ENCODE measurements at places on chromosomes 13 and 19.

GRCh38 chr19:39352381-39353255, 10.4 kb downstream of the SAMD4B start:
- no peak for DNase-seq

DNA sequence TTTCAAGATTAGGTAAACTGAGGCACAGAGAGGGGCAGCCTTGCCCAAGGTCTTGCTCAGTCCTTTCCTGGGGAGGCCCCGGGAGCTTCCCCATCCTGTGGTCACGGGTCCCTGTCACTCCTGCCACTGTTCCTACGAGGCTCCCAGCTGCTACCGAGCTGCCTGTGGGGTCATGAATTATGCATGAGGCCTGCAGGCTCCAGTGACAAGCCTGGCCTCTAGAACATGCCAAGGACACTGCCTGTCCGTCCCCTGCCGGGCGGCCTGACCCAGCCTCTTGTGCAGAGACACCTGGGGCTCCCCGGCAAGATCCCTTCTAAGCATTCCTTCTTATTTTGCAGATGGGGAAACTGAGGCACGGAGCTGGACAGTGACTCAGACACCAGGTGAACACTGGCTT, 2.7 kb downstream of the FCHO1 start:
- DNase-seq = no peak

GRCh38 chr19:38402623-38402966, 298 bp upstream of the FAM98C start:
- no peak for DNase-seq

DNA sequence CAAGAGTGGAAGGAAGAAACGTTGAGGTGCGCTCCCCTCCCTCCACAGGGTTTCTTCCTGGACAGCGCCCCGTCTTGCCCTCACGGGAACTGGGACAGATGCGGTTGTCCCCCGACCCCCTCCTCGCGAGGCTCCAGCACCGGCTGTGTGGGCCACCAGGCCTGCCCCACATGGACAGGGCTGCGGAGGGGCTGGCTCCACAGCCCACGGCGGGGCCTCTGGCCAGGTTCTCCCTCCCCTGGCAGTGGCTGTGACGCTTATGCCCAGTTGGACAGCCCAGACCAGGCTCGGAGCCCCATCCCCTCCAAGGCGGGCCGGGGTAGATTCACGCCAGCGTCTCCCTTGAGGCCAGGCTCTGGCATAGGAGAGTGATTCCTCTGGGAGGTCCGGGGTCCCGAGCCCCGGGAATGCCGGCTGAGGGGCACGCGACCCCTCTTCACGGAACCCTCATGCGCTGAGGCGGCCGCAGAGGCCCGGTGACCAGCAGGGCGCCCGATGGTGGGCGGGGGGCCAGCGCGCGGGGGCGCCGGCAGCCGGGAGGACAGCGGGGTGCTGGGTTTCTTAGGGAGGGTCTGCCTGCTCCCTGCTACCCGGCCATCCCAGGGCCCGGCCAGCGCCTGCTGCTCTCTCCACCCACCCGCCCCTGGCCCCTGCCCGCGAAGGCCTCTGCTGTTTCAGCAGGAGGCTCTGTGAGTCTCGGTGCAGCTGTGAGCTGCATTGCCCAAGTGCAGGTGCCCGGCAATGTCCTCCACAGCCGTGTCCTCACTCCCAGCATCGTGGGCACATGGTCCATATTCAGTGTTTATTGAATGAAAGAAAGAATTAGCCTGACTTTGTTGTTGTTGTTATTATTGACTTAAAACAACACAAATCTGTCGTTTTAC, 20.3 kb upstream of the GAS6 start:
- DNase-seq = no peak

DNA sequence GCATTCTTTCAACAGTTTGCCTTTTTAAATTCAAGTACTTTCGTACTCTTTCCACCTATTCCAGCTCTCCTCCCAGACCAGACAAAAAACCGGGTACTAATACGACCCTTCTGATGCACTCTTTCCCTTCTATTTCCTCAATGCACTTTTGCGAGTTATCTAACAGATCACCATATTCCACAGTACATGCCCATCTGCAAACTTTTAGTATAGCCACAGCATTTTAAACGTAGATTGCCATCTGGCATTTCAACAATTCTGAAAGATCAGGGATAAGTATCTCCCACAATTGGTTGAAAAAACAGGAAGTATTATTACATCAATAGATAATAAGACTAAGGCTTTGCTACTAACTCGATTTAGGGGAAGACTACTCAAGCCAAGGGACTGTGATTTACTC, 31.5 kb downstream of the RBM26 start:
- DNase-seq = no peak
